ENCODE measurements at places on chromosomes 7 and 10.

DNA sequence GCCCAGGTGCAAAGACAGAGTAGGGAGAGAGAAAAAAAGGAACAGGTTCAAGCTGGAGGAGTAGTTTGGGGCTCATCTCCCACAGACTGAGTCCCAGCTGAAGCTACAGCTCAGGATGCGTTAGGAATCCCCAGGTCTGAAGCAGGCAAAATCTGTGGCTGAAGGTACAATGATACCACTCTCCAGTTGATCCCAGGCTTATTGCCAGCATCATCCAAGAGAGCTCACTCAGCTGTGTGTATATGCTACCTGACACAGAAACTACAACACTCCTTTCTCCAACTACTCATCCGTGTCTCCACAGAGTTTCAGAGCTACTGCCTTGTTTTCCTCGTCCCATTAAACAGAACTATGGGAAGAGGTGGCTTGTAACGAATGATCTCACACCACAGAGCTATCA is 851.3 kb downstream of the GRID1 start:
- no peak for DNase-seq

DNA sequence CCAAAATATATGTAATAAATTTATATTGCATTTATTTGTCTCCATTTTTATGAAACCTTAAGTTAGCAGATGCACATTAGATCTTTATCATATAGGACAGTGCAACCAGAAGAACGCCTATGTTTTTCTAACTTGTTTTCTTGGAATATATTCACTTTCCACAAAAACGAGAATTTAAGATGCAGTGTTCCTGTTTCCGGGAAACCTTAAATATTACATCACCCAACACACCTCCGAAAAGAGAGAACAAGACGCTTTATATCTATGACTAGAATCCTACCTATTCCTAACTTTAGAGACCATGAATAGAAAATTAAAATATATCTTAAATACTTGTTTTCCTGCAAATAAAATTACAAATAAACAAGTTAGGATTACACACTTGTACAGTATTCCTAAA is 1.9 kb downstream of the EZH2 start:
- no peak for DNase-seq

DNA sequence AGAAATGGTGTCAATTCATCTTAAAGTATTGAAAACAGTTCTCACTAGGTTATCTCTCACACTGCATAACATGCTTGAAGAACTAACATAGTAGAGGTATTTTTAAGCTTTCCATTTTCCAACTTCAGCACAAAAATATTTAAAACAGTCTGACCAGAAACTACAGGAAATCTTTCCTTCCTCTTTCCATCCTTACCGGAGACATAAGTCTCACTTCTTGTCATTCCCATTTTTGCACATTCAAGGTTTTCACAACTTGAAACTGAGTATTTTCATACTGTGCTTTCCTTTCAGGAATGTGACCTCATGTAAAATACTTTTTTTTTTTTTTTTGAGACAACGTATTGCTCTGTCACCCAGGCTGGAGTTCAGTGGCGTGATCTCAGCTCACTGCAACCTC is 45.2 kb downstream of the ARHGAP12 start:
- DNase-seq: no peak

- no peak for DNase-seq
These were observed 19.8 kb downstream of the ITGB8 start for GRCh38 chr7:20350518-20350951.

- no peak for DNase-seq
These were observed 33.6 kb downstream of the VSTM4 start for GRCh38 chr10:49081547-49082275.

DNA sequence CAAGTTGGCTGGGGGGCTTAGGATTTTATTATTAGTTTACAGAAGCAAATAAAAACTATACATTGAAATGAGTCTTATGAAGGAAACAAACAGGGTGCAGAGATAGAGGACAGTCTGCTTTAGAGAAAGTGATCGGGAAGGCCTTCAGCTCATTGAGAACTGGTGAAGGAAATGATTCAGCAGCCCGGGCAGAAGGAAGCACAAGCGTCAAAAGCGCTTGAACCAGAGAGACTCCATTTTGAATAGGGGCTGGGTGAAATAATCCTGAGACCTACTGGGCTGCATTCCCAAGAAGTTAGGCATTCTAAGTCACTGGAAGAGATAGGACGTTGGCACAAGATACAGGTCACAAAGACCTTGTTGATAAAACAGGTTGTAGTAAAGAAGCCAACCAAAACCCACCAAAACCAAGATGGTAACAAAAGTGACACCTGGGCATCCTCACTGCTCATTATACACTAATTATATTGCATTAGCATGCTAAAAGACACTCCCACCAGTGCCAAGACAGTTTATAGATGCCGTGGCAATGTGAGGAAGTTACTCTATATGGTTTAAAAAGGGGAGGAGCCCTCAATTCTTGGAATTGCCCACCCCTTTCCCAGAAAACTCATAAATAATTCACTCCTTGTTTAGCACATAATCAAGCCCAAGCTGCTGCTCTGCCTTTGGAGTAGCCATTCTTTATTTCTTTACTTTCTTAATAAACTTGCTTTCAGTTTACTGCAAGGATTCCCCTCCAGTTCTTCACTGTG is 83.1 kb upstream of the MPP7 start:
- no peak for DNase-seq

DNA sequence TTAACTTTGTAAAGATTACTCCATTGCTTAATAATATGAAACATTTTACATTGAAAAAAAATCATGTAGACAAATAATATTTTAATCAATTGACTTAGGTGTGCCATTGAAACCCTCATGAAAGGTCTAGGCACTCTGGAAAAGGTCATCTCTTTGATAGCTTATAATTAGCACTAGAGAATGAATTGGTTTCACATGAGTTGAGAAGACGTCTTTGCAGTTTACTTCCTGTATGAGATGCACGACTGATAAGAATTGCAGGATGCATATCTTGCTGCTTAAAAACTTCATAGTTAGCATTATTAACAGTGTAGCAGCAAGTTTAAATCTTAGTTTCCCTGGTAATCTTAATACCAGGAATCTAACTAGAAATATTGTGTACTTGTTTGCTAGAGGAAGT is 614.2 kb upstream of the COBL start:
- no peak for DNase-seq
